ENCODE measurements at places on chromosomes 13 and 19. TPM values are rescaled to one million over a fixed set of nuclear protein-coding genes. Genes with fewer than 3 reads are reported as not detected.

Gene ANO8
- total RNA-seq: 14.4 TPM

Gene CGB7
- 8.3 TPM for total RNA-seq

Gene ICAM1
- 0.57 TPM for total RNA-seq

Gene CD37
- total RNA-seq: not detected

Gene NLRP9
- total RNA-seq: not detected

Gene ZNF44
- total RNA-seq: 8.2 TPM

Gene ZNF471
- total RNA-seq: 1.7 TPM

Gene ZNF682
- total RNA-seq: 9.1 TPM

Gene RFPL4AL1
- total RNA-seq: not detected

Gene ADGRE3
- total RNA-seq: not detected

Gene SIGLEC10
- total RNA-seq: not detected

Gene TTC9B
- total RNA-seq: not detected

Gene CGB5
- not detected for total RNA-seq

Gene SELENOV
- total RNA-seq: 2.0 TPM

Gene THSD8
- not detected for total RNA-seq

Gene TPTE2
- total RNA-seq: 0.24 TPM

Gene TEX26
- total RNA-seq: not detected

Gene LAIR1
- not detected for total RNA-seq

Gene ZIM2
- not detected for total RNA-seq

Gene PSPN
- 1.9 TPM for total RNA-seq
